DMS79 (cell line): ENCODE measurements at places on chromosomes 4 and X.

- no peak for DNase-seq
Observed at GRCh38 chrX:149374751-149375150, 130.4 kb downstream of the IDS start.

GRCh38 chr4:168825975-168826374 lies 184.1 kb downstream of the CBR4 start:
- DNase-seq: no peak

GRCh38 chrX:67780694-67781109 lies 236.9 kb downstream of the AR start:
- no peak for DNase-seq

GRCh38 chr4:3530051-3530450 lies 2.2 kb downstream of the LRPAP1 start:
- no peak for DNase-seq

GRCh38 chr4:7189475-7190277 lies 2.7 kb upstream of the SORCS2 start:
- no peak for DNase-seq

DNA sequence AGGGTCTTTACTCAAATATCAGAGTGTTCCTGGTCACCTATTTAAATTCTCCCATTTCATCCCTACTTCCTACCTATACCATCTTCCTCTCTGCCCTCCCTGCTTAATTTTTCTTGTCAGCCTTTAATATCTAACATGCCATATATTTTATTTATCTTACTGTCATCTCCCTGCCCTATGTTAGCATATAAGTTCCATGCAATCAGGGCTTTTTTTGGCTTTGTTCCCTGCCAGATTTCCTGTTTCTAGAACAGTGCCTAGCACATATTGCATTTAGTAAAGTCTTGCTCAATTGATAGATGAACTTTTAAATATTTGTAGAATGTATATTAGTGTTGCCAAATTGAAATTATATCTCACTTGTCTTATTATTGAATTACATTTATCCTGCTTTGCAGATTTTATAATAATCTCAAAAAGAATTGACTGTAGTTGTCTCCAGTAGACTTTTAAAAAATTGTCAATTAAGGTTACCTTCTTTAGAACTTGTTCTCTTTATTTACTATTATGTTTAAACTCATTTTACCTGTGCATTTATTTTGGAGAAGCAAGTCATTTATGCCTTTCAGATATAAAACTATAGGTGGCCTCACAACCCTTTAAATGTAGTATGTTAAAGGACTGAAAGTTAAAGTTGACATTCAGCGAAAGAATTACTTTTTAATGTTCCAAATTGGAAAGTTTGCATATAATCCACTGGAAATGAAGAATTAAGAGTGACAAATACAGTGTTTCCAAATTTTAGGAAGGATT lies 108.2 kb upstream of the BMPR1B start:
- no peak for DNase-seq

DNA sequence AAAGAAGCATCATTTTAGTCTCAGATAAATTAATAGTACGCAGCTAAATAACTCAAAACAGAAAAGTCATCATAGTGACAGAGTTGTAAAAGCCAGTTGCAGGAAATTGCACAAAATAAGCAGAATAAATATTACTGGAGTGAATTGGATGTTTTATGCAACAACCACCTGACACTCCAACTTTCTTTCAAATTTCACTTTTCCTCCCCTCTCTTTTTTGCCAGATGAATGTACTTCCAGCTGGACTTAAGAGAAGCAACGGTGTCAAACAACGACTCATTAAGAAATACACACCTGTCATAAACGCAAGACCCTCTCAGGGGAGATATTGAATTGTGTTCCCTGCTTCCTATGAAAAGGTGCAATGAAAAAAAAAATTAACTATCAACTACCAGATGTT lies 120.2 kb upstream of the HCCS start:
- DNase-seq: no peak

GRCh38 chrX:54865208-54865607 lies 55.4 kb upstream of the TRO start:
- peak; percentile 30 for DNase-seq

GRCh38 chr4:2402048-2402842 lies 16.2 kb downstream of the ZFYVE28 start:
- peak; percentile 9 for DNase-seq

DNA sequence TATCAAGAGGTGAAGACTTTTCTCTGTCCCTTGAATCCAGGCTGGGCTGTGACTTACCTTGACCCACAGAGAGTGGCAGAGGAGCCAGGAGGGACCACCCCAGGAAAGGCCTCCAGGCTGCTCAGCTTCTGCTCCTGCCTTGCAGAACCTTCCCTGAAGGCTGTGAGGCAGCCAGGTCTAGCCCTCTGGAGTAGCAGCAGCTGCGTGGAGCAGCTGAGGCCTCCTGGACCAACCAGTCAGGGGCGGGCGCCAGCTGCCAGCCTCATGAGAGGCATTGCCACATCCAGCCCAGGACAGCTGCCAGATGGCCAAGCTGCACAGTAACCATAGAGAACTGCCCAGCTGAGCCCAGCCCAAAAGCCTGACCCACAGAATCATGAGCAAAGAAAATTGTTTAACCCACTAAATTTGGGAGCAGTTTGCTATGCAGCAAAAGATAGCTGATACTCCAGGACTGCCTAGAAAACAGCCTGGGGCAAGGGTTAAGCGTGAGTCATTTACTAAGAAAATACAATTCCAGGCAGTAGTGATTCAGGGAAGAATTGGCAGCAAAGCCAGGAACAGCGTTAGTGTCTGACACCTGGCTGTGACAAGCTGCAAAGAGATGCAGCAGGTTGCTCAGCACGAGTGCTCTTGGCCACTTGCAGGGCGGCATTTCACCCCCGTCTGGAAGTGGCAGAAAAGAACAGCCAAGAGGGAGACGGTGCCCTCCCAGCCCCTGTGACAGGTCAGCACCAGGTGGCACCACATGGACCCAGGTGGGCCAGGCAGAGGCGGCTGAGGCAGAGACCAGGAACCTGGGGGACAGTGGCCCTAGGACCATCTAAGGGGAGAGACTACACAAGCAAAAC lies 14.7 kb upstream of the PDE6B start:
- DNase-seq: peak; percentile 39

- DNase-seq: no peak
Observed at GRCh38 chr4:89773805-89774204, 63.2 kb downstream of the SNCA start.

- no peak for DNase-seq
Observed at GRCh38 chr4:26217961-26218676, 102.7 kb upstream of the RBPJ start.

GRCh38 chr4:148162991-148163390 lies 279.2 kb downstream of the NR3C2 start:
- no peak for DNase-seq

DNA sequence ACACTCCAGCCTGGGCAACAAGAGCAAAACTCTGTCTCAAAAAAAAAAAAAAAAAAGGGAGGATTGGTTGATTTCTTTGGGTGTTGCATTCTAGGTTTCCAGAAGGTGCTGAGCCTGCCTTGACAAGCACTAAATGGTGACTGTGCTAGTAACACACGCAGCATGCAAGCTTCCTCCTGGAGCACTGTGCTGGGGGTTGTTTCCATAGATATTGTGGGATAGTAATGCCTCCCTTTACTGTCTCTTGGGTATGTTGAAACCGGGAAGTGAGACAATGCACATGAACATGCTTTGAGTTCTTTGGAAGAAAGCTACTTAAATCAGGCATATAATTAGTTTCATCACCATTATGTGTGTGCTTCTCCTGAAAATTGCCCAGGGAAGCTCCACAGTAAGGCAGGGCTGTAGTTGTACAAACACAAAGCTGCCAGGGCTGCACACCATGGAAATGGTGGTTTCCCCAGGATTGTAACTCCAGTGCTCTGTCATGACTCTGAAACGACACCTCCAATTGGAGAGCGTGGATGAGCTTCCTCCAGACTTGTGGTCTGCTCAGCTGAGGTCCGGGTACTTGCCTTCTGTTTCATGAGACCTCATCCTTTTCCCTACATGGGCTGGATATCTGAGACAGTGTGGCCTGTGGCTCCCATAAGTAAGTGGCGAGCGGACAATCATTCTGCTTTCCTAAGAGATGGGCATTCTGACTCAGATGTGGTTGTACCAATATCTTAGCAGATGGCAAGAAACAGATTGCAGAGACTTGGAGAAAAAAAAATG lies 31.5 kb upstream of the STOX2 start:
- no peak for DNase-seq

DNA sequence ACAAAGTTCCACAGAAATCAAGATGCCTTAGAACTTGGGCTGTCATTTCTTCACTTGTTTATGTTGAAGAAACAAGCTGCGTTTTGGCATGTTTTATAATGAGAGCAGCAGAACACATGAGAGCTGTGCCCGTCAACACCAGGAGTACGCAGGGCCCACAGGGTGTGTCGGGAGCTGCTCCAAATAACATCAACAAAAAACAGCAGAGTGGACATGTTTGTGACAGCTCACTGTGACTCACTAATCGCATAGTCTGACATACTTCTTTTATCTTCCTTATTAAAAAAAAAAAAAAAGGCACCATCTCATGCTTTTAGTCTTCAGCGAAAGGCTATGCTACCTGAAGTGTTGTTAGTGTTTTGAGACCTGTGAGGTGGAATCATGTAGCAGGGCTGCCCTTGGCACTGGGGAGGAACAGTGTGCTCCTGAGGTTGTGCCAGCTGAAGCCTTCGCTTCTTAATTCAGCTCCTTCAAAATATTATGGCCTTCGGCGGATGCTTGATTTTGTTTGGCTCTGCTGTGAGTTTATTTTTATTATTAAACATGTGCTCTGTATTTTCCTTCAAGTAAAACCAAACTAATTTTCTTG lies 32.8 kb downstream of the FHDC1 start:
- no peak for DNase-seq

GRCh38 chrX:23844502-23845138 lies 61.6 kb downstream of the SAT1 start:
- no peak for DNase-seq

GRCh38 chr4:163331629-163332376 lies 593 bp downstream of the NPY1R start:
- DNase-seq: no peak

DNA sequence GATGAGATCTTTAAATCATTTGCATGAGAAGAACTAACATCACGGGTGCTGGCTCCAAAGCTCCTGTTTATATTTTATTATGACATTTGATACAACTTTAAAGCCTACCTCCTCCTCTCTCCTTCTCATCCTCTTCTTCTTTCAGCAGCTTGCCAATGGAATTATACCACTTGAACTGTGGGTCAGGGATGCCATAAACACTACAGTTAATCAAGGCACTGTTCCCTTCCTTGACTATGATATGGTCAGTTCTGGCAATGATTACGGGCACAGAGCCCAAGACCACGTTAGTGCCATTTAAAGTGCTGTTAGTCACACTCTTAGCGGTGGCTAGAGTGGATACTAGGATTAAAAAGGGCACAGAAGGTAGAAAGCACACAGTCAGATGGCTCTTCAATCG lies 20.7 kb downstream of the MFAP3L start:
- DNase-seq: peak; percentile 13

DNA sequence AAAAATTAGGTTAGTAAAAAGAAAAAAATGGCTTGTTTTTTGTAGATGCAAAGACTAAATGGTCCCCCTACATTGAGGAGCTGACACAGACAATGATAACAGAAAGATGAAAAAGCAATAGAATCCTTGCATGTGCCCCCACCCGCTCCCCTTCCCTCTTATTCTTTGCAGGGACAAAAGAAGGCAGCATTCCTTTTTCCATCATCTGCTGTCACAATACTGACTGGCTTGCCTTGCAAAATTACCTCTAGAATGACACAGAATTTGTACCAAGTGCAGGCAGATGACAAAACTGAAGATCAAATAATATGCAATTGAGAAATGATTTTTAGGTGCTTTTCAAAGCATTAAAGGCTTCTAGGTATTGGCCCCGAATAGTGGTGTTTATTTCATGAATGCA lies 153.1 kb upstream of the AGA start:
- DNase-seq: no peak

DNA sequence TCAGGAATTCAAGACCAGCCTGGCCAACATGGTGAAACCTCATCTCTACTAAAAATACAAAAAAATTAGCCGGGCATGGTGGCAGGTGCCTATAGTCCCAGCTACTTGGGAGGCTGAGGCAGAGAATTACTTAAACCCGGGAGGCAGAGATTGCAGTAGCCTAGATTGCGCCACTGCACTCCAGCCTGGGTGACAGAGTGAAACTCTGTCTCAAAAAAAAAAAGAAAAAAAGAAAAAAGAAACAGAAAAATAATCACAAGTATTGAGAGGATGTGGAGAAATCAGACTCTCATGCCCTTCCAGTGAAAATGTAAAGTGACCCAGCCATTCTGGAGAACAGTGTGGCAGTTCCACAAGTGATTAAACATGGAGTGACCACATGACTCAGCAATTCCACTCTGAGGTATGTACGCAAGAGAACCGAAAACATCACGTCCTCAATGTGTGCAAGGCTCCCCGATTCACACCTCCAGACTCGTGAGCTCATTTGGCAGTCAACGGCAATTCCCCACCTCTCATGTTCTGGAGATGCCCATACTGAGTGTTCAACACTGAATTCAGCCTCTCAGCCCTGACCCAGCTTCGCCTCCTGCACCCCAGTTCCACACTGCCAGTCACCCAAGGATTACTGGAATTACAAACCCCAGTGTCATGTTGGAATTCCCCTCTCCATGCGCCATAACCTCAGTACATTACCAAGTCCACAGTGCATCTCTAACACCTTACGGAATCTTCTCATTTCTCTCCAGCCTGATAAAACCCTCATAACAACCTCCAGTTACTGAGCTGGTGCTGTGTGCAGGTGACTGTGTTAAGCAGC lies 21.1 kb downstream of the ACOX3 start:
- no peak for DNase-seq

DNA sequence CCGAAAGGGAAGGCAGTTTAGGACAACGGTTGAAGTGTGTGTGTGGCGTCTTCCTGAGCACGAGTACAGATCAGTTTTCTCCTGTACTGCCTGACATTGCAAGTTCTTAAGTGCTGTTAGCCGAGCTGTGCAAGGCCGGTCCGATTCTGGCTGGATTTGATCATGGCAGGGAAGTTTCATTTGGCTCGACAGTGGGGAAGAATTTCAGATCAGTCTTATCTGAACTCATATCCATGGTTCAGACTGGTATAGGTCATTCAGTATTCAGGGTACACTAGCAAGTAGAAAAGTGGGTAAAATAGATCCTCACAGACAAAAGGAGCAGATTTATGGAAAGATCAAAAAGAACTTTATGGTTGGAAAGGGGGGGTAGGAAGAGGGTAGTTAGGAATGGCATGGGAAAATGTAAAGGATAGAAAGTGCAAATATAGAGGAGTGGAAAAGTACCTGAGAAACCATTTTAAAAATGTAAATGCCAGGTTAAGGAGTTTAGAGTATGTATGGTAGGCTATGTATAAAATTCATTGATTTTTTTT lies 716 bp downstream of the THAP9 start:
- no peak for DNase-seq

GRCh38 chr4:142386856-142387255 lies 459.2 kb downstream of the INPP4B start:
- DNase-seq: no peak

GRCh38 chrX:103656617-103657016 lies 27.8 kb downstream of the TCEAL1 start:
- DNase-seq: no peak

- DNase-seq: no peak
Observed at GRCh38 chr4:77002321-77003107, 53.0 kb downstream of the SEPTIN11 start.
